ENCODE measurements at places on chromosomes 7 and 10. TPM values are rescaled to one million over a fixed set of nuclear protein-coding genes. Genes with fewer than 3 reads are reported as not detected.

GRCh38 chr7:133520248-133520647, 267.4 kb downstream of the EXOC4 start:
- no peak for DNase-seq

- no peak for DNase-seq
Observed at GRCh38 chr10:43679509-43679908, 30.8 kb upstream of the ZNF32 start.

DNA sequence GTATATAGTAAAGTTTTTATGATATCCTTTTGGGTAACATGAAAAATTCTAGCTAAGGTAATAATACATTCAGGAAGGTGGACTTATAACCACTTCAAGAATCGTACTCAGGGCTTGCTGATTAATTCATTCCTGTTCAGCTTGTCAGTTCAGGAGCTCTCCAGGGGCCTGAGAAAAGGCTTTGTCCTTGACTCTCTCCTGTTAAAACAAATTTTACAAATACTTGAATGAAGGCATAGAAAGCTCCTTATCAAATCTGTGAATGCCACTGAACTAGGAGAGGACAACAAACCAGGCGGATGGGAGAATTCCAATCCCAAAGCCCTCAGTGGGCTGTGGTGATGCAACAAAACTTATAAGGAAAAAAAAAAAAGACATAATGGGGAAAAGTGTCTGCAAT, 354.5 kb upstream of the ZMIZ1 start:
- no peak for DNase-seq

- DNase-seq: no peak
Observed at GRCh38 chr10:95785317-95785716, 29.4 kb downstream of the ENTPD1 start.

The OR9A2 gene
- total RNA-seq: not detected

DNA sequence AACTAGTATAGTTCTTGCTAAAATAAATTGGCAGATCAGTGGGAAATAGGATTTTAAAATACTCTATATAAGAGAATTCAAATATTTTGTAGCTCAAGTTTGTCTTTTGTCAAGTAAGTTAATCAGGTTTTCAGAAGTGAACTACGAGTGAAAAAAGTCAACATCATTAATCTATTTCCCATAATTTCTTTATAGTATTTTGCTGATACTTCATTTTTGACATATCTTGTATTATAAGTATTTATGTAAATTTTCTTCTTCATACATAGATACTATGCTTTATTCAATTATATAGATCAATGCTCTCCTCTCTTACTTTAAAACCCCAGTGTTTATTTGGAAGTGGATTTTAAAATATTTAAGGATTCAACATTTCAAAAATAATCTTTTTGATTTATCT, 360.7 kb downstream of the THSD7A start:
- no peak for DNase-seq

All from Peyer's patch (tissue), 4 donors.